ENCODE measurements at places on chromosomes 16 and 17.

DNA sequence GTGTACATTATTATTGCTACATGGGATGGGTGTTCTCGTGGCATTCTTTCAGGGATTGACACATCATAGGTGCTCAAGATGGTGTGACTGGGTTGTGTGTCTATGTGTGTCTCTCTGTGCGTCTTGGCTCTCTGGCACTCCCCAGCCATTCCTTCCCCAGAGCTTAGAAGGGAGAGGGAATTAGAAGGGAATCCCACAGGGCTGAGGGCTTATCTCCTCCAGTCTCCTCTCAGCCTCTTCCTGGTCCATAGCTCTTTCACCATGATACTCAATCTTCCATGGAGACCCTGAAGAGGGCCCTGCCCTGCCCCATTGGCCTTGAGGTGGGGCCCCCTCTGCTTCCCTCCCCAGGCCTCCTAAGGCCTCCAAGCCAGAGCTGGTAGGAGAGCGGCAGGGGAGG lies 52.0 kb downstream of the MRM1 start:
- no peak for DNase-seq

GRCh38 chr16:48352648-48353390 lies 32.4 kb downstream of the SIAH1 start:
- no peak for DNase-seq

DNA sequence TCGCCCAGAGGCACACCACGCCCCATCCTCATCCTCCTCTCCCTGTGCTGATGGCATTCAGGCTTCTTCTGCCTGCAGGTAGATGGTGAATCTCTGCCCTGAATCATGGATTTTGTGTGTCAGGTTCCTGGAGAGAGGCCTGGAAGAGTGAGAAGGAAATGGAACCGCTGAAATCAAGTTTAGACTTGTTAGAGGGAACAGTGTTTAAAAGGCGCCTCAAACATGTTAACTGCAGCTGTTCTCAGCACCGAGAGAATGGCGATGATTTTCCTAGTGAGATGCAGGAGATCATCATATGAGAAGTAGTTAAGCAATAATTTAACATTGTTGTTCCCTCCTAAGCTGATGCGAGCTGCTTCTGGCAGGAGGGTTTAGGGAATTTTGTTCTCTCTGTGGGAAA lies 744.4 kb upstream of the EEF2KMT start:
- no peak for DNase-seq

- DNase-seq = no peak
Observed at GRCh38 chr17:82826956-82827355, 12.9 kb downstream of the ZNF750 start.

- DNase-seq = no peak
Observed at GRCh38 chr17:4247361-4247970, 16.3 kb downstream of the ANKFY1 start.

GRCh38 chr17:30005709-30006320 lies 64.4 kb downstream of the EFCAB5 start:
- DNase-seq = no peak

DNA sequence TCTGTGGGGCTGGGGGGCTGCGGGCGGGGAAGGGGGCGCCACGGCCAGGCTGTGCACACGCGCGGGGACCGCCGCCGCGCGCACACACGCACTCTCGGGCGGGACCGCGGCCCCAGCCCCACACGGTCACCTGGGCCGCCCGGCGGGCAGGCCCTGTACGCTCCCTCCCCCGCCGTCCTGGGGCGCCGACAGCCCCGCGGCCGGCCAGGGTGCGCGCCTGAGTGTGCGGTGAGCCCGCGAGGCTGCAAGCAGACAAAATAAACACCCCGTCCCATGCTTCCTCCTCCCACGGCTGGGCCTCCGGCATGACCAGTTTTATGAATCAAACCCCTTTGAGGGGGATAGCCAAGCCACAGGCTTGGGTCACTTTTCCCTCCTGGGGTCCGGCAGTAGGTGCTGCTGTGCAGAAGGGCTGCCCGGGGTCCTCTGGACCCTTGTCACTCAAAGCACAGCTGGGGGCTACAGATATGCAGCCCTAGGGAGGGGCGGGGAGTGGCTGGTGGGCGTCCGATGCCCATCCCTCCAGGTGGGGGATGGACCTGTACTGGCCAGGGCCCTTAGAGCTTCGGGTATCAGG lies 441 bp downstream of the VASN start:
- DNase-seq = no peak

DNA sequence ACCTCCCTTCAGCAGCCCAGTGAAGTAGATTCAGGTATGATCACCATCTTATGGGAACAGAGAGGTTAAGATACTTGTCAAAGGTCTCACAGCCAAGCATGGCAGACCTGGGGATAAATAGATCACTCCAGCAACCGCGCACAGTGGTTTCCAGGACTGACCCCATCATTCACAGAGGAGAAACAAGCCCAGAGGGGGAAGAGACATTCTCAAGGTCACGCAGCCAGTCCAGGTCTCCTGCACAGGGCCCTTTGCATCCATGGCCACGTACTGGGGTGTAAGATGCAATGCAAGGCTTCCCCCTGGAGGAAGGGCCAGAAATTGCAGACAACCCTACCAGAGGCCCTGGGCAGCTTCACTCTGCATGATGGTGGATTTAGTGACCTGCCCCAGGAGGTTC lies 19.9 kb downstream of the TLE7 start:
- DNase-seq = peak; percentile 12

GRCh38 chr16:80997139-80997798 lies 9.4 kb downstream of the CMC2 start:
- no peak for DNase-seq

DNA sequence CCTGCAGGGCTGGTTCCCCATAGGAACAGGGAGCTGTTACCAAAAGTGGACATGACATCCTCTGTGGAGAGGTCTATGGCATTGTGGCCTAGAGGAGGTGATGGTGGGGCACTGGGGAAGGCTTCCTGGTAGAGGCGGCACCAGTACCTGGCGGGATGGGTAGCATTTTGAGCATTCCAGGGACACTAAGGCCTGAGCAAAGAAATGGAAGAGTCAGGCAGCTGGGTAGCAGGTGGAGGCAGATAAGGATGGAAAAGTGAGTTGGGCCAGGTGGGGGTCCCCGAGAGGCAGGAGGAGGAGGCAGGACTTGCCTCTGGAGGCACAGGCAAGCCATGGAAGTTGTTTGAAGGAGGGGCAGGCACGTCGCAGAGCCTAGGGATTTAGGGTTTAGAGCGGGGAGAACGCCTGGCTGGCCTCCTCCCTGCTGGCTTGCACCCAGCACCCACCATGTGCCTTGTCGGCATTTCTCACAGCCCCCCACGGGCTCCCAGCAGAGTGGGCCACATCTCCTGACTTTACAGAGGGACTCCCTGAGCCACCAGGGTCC lies 5.1 kb upstream of the ADCY7 start:
- no peak for DNase-seq

GRCh38 chr17:30939051-30939689 lies 17.4 kb downstream of the ADAP2 start:
- no peak for DNase-seq

DNA sequence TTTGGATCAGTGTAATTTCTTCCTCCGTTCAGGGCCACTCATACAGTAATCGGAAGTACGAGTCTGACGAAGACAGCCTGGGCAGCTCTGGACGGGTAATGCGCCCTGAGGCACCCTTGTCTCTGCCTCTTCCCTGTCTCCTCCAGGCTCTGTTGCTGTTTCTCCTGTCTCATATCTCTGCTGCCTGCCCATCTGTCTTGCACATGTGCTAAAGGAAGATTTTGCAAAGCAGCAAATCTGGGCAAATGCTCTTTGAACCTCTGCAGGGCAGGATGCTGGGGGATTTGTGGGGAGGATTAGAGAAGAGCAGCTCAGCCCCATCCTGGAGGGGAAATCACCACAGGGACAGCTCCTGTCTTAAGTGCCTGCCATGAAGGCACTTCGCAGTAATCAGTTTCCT lies 32.4 kb upstream of the POLR3E start:
- no peak for DNase-seq

GRCh38 chr17:44572801-44573200 lies 15.5 kb downstream of the FZD2 start:
- DNase-seq = no peak

GRCh38 chr16:58853854-58854791 lies 120.0 kb upstream of the GOT2 start:
- DNase-seq = no peak

DNA sequence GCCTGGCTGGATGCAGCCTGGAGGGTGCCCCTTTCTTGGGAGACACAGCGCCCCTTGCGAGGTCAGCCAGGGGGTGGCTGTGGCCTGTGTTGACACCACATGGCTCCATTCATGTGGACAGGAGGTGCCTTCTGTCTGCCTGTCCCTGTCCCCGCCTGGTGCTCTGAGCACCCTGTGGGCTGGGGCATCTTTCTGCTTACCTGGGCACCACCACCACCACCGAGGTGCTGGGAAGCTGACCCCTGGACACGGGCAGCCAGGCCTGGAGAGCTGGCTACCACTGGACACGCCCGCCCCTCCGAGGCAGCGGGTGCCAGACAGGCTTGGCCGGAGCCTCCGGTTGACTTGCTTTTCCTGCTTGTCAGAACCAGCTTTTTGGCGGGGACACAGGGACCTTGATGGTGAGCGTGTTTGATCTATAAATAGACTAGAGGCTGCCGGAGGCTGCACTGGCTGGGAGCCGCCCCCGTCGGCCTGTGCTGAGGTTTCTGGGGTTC lies 121.3 kb upstream of the GSE1 start:
- no peak for DNase-seq

GRCh38 chr16:86601356-86601755 lies 23.0 kb downstream of the FOXL1 start:
- DNase-seq = no peak

- no peak for DNase-seq
Observed at GRCh38 chr17:18139949-18140348, 31.4 kb downstream of the MYO15A start.

DNA sequence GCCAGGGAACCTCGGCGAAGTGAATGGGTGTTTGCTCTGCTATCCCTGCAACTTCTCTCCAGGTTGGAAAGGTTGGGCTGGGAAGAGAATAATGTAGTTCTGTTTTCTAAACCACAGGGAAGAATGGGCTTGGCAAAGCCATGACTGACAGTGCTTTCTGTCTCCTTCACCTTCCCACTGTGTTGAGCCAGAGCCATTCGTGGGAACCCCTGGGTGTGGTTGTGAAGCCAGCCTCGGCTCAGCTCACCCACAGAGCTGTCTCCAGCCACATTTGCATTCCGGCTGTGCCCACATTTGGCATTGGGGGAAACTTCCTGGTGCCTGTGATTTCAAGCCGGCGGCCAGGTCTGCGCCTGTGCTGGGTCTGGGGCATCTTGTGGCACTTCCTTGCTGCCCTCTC lies 39.9 kb downstream of the BAIAP2 start:
- no peak for DNase-seq

- DNase-seq = no peak
Observed at GRCh38 chr17:48624544-48625494, 1.3 kb downstream of the HOXB9 start.

- no peak for DNase-seq
Observed at GRCh38 chr17:47840001-47840741, 902 bp downstream of the SCRN2 start.

DNA sequence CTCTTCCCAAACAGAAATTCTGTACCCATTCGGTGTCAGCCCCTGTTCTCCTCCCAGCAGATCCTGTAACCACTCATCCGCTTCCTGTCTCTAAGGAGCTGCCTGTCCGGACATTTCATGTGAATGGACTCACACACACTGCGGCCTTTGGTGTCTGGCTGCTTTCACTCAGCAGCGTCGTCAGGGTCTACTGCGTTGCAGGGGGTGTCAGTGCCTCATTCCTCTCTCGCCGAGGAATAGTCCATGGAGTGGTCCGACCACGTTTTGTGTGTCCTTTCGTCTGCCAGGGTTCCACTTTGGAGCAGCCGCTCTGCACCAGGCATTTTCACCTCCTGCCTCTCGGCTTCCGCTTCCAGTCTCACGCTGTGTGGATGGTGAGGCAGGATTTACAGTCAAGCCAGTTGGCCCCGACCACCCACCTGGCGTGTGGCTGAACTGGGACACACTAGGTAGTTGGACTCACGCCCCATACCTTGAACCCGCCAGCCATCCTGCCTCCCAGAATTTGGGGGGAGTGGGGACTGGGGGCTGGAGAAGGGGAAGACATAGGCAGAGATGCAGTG lies 188.2 kb upstream of the CIBAR2 start:
- no peak for DNase-seq

DNA sequence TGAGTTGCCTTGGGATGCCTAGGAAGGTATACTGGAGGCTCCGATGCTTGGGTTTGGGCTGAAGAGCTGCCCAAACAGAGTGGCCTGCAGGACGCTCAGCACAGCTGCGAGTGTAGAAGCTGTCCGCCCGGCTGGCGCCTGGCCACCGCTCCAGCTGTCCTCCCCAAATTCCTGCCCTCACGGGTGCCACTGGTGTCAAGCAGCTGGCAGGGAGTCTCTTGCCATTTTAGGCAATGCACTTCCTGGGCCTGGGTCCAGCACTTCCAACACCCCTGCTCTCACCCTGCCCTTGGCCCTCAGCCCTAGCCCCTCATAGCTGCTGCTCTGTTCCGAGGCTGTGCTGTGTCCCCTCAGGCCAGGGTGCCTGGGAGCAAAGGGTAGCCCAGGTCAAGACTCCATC lies 5.2 kb upstream of the PKMYT1 start:
- no peak for DNase-seq

- no peak for DNase-seq
Observed at GRCh38 chr17:17467016-17467415, 9.8 kb upstream of the MED9 start.

DNA sequence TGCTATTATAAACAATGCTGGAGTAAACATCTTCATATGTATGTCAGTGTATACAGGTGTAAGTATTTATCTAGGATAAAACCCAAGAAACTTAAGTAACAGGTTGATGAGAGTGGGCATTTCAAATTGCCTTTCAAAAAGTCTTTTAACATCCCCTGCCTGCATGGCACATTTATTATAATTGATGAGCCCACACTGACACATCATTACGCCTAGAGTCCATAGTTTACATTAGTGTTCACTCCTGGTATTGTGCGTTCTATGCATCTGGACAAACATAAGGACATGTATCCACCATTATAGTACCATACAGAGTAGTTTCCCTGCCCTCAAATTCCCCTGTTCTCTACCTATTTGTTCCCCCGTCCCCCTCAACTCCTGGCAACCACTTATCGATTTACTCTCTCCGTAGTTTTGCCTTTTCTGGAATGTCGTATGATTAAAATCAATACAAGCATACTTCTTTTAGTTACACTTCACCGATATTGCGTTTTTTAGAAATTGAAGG lies 53.7 kb downstream of the NACA2 start:
- no peak for DNase-seq

- DNase-seq = no peak
Observed at GRCh38 chr16:66352304-66352703, 14.2 kb upstream of the CDH5 start.

- DNase-seq = no peak
Observed at GRCh38 chr17:65684631-65685030, 123.2 kb upstream of the AXIN2 start.

GRCh38 chr16:78376452-78376851 lies 277.0 kb downstream of the WWOX start:
- no peak for DNase-seq

Data from stimulated activated CD4-positive, alpha-beta T cell treated with anti-CD3 and anti-CD28 coated beads, Interleukin-4, amount 100 ng/mL, for 4 hours (primary cell).